Karpas-422 (cell line): ENCODE measurements at places on chromosomes 4 and X. TPM values are rescaled to one million over a fixed set of nuclear protein-coding genes. Genes with fewer than 3 reads are reported as not detected.

DNA sequence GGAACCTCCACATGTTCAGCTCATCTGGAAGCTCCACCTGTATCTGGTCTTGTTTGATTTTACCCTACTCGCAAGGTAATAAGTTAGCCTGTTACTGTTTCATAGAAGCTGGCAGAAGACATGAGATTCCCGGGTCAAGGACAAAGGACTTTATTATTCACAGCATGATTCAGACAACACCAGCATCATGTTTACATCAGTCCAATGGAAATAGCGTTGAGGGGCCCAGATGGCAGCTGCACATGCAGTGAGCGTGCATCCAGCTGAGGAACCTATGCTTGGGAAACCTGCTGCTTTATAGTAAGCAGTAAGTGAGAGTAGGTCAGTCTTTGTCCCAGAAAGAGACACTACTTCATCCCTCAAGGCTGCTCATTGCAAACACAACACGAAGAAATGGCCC is 19.8 kb downstream of the TSPAN5 start:
- no peak for DNase-seq

GRCh38 chrX:125398959-125399440 is 79.3 kb downstream of the TEX13C start:
- DNase-seq: no peak

- DNase-seq: no peak
Observed at GRCh38 chrX:101081231-101081630, 2.6 kb downstream of the TMEM35A start.

- no peak for DNase-seq
Observed at GRCh38 chr4:116015549-116015948, 902.1 kb upstream of the NDST4 start.

DNA sequence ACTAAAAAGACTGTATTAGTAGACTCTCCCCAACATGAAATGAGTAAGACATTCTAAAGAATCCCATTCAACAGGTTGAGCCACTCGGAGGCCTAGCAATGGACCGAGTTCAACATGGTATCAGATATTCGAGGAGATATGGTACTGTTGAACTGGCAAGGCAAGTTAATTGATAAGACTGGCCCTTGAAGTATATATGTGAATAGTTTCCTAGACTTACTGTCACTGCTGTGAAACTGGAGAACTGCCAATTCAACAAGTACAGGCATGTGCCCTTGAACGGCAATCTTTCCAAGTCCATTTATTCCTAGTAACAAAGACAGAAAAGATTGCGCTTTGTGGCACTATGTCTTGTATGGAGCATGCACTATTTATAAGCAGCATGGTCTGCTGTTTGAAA is 24.4 kb downstream of the FAT1 start:
- DNase-seq: no peak

DNA sequence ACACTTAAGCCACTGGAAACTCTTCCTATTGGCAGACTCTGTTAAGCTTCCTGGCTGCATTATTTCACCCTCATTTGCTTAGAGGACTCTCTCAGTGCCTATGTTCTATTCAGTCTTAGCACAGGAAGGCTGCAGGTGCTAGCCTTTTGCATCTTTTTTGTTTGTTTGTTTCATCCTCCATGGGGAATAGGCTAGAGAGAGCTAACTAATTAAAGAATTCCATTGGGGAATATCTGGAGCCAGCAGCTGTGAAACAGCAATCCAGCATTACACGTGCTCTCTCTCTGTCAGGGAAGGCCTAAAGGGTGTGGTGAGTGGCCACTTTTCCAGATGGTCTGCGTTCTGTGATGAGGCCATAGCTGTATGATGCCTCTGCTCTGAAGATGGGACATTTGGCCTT is 633.6 kb downstream of the SPRY1 start:
- DNase-seq: no peak

GRCh38 chr4:139603576-139604410 is 47.8 kb upstream of the SETD7 start:
- DNase-seq: peak; percentile 82

- DNase-seq: no peak
Observed at GRCh38 chr4:153757407-153757806, 2.4 kb downstream of the RNF175 start.

DNA sequence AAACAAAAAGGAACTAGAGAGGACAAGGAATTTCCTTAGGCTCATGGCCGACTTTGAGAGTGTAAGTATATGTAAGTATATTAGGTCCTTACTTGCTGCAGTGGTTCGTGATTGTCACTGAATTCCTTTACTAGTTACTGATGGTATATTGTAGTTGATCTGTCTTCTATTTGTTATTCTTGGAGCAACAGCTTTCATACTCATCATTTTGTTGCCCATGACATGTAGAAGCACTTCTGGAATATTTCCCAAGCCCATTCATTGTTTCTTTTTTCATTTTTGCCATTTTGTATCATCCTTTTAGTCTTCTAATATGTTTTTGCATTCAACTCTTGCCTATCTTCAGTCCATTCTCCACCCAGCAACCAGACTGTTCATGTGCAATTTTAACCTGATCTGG is 170.0 kb downstream of the ARHGAP10 start:
- DNase-seq: no peak

DNA sequence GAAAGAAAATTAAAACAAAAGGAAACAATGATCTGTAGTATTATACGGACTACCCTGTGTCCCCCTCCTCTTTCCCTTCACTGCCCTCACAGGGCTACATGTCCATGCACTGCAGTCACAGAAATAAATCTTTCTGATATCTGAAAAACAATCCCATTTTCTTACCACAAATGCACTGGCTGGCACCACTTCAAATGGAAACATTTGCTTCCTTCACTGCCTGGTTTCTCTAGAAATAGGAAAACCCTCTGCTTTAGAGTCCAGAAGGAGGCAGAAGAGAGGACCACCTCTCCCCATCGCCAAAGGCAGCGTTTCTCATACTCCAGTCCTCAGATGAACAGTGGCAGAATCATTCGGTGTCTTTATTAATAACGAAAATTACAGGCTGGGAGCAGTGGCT is 98.2 kb downstream of the GRIA3 start:
- DNase-seq: no peak

The NXF2 gene
- not detected in 2 replicates for total RNA-seq

The PPP4R3C gene
- not detected in 2 replicates for total RNA-seq

The CRMP1 gene
- total RNA-seq: 0.40 and 0.48 TPM in 2 replicates

The RS1 gene
- not detected in 2 replicates for total RNA-seq

The ZC4H2 gene
- 2.4 and 13.3 TPM in 2 replicates for total RNA-seq
